Activated CD4-positive, alpha-beta memory T cell treated with anti-CD3 and anti-CD28 coated beads, Interleukin-2, amount 10 ng/mL, durations not matched to agents 7 days and 5 days (primary cell): ENCODE measurements at places on chromosomes 11 and 22. TPM values are rescaled to one million over a fixed set of nuclear protein-coding genes. Genes with fewer than 3 reads are reported as not detected.
A peak's percentile ranks its signal among the peaks of the same experiment; 100 is the strongest.

- peaks cover 13% of the 10 kb centered on the region for H3K27me3 ChIP-seq
- no peaks in the 10 kb centered on the region for H3K36me3 ChIP-seq
- peak; percentile 35 for DNase-seq
- H3K4me3 ChIP-seq: no peak overlapping the region
- no peaks in the 10 kb centered on the region for H3K4me1 ChIP-seq
- no peak overlapping the region for H3K27ac ChIP-seq
These were observed 87.0 kb upstream of the BLID start for GRCh38 chr11:122202951-122203456.

- no peak overlapping the region for H3K27ac ChIP-seq
- no peak for DNase-seq
- H3K4me3 ChIP-seq: no peak overlapping the region
- H3K36me3 ChIP-seq: no peaks in the 10 kb centered on the region
- H3K4me1 ChIP-seq: no peaks in the 10 kb centered on the region
These were observed 127.4 kb downstream of the SLC17A6 start for GRCh38 chr11:22465620-22466019.

DNA sequence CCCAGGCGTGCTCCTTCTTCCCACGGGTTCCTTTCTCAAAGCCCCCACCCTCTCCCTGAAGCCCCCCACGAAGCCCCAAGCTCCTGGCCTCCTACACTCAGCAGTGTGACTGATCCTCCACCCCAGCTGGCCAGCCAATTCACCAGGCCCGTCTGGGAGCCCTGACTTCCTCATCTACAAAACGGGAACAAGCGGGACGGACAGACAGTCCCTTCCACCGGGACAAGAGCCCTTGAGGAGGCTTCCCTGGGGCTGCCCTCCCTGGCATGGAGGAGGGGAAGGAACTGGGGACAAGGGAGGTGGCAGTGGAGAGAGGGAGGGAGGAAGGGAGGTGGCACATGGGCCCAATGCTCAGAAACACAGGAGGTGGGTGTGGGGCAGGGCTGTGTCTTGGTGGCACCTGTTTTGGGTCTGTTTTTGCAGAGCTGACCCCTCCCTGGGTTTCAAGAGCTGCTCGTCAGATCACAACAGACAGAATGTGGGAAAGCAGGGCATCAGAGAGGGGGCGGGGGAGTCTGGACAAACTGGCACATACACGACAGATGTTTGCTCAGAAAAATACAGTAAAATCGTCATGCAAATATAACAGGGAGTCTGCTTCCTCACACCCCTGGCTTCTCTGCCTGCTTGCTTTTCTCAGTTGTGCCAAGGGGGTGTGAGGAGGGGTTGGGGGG is 56.8 kb downstream of the ELFN2 start:
- no peak overlapping the region for H3K27ac ChIP-seq
- H3K36me3 ChIP-seq: no peaks in the 10 kb centered on the region
- H3K4me3 ChIP-seq: no peak overlapping the region
- no peak for DNase-seq
- no peaks in the 10 kb centered on the region for H3K27me3 ChIP-seq

EMID1 gene
- total RNA-seq: 0.18 TPM

CCDC82 gene
- total RNA-seq: 31.5 TPM
